GOT3 (cell line): ENCODE measurements at places on chromosomes 3 and 15.

GRCh38 chr3:186967686-186968085 is 37.4 kb downstream of the ST6GAL1 start:
- no peak for DNase-seq

GRCh38 chr3:107543666-107544065 is 20.9 kb downstream of the BBX start:
- no peak for DNase-seq

DNA sequence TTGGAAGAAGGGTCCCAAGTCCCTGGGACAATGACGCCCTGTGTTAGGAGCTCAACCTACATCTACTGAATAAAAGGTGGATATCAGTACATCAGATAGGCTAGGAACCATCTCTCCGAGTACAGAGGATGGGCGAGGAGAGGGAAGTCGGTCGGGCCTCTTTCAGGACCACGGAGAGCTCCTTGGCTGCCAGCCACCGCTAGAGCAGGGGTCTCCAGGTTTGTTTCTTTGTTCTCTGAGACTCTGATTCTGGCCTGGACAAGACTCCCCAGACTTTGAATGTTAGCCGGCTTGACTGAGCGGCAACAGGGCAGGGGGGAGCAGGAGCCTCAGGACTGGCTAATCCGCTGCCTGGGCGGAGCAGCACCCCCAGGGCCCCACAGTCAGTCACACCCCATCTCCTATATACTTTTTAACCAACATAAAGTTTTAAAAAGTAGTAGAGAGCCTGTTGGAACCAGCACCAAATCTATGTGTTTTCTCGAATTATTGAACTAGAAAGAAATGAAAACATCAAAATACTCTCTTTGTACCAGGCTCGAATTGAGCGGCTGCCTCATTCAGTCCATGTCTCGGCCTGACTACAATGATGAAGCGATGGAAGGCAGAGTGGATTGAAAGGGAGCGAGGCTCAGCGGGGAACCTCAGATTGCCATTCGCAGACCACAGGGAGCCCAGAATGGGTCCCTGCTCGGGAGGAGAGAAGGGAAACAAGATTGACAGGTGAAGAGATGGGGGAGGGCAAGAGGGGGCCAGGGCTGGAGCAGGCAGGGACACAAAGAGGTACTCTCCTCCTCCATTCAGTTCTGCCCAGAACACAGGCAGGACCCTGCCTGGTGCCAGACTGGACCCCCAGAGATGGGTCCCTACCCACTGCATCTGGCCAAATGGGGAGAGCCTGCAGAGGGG is 131.6 kb downstream of the TPRA1 start:
- no peak for DNase-seq

GRCh38 chr3:193982258-193982659 is 153.7 kb upstream of the HES1 start:
- peak; percentile 76 for DNase-seq

DNA sequence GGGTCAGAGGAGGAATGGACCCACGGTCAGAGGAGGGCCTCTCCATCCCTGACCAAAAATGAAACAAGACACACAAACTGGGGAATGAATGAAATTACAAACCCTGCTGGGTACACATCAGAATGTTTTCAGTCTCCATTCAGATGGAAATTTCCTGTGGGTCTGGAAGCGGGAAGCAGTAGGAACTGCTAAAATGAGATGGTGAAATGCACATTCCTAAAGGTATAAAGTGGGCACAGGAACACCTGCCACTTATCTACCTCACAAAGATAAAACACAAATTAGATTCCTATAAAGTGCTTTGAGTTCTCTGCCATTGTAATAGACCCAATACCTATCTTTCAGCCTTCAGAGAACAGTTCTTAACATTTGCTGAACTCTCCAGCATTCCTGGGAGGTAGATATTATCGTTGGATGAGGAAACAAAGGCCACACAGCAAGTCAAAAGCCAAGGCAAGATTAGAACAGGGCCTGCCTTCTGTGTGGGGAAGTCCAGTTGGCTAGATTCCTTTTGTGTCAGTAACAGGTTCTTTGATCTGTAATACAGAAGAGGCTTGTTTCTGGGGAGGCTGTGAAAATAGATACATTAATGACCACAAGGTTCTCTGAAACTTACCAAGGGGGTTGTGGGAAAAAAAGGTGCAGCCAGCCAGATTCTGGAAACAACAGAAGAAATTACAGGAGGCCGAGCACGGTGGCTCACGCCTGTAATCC is 98.4 kb downstream of the IGF2BP2 start:
- DNase-seq = no peak

GRCh38 chr3:61300006-61300380 is 48.7 kb upstream of the FHIT start:
- DNase-seq = no peak

DNA sequence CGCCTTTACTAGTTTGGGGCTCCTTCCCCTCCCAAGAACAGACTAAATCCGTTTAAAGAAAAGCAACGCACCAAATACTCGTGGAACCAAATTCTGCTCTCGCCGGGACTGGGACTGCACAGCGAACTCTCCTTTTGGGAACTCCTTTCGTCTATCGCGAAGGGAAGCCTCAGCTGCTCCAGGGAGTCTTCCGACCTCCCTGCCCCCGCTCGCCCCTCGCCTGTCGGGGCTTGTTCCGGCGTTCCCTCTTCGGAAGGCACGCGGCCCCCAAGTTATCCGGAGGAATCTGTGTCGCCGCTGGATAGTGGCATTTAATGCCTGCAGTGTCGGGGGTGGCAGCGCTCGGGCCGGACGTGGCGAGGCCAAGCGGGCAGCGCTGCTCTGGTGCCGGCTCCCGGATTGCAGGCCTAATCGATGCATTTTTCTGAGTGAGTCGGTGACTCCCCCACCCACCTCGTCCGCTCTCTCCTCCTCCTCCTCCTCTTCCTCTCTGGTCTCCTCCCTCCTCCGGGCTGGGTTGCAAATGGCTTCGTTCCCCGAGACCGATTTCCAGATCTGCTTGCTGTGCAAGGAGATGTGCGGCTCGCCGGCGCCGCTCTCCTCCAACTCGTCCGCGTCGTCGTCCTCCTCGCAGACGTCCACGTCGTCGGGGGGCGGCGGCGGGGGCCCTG is at the start of gene TRIM71:
TSS of gene TRIM71 (plus strand) at position 440 of the 671 bp plus-strand sequence. CDS start at position 524, 84 bp downstream.
- no peak for DNase-seq

DNA sequence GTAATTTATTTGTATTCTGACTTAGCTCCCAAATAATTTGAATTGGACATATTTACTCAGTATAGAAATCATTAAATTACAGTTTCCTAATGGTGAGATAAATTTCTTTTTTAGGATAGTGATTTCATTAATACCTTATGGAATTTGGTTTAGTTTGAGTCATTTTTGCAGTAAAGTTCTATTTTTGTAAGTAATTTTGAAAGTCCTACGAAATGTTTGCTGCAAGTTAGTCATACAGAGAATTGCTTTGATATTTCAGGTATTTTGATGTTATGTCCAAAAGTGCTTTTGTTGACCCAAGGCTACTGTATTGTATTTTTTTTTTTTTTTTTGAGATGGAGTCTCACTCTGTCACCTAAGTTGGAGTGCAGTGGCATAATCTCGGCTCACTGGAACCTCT is 41.7 kb downstream of the TCF12 start:
- DNase-seq = no peak

DNA sequence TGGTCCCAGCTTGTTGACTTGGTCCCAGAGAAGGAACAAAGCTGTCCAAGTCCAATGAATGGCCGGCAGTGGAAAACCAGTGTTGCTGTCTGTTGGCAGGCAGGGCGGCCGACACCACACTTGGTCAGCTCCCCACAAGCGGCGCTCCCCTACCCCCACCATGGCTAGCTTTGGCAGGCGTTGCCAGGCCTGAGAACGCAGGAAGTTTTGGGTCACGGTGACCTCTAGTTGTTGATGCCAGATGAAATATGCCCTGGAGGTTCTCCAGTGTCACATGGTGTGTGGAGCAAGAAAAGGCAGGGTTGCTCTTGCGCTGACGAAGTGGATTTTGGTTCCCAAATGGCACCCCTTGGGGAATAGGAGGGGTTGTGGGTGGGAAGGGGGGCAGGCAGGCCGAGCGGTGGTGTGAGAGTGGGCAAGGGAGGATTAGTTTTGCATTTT is 72.7 kb upstream of the TPRG1 start:
- DNase-seq = no peak

DNA sequence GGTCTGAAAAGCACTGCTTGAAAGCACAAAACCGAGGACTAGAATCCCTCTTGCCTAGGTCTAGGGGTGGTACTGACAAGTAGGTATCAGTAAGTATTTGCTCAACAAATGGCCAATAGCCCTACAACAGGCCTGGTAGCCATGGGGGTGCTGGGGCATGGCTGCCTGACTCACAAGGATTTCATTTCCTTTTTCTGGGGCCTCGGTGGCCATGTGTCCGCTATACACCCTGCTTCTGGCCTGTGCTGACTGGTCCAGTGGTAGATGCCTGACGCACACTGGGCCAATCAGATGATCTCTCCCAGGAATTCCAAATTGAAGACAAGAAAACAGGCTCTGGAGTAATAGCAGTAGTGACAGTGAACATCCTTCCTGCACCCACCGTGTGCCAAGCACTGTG is 29.4 kb downstream of the MELTF start:
- DNase-seq = no peak

- no peak for DNase-seq
These were observed 40.1 kb upstream of the PDCD6IP start for GRCh38 chr3:33758281-33758680.

GRCh38 chr3:51379746-51380455 is 5.2 kb upstream of the MANF start:
- DNase-seq = no peak

GRCh38 chr3:14369675-14370669 is 32.4 kb upstream of the SLC6A6 start:
- DNase-seq = no peak

DNA sequence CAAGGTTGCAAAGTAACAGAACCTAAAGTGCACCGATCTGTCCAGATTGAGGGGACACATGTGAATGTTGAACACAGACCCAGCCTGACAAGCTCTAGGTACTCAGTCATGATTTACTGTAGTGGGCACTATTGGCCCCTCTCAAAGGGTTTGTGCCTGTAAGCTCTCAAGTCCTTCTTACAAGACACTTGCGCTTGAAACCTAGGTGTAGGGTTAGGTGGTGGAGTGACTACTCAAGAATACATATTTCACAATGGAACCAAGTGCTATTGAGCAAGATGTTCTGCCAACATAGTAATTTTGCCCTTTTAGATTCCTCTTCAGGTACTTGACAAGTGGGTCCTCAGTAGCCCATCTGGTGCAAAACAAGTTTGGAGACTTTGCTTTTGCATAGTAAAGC is 169.9 kb downstream of the AKAP13 start:
- no peak for DNase-seq

DNA sequence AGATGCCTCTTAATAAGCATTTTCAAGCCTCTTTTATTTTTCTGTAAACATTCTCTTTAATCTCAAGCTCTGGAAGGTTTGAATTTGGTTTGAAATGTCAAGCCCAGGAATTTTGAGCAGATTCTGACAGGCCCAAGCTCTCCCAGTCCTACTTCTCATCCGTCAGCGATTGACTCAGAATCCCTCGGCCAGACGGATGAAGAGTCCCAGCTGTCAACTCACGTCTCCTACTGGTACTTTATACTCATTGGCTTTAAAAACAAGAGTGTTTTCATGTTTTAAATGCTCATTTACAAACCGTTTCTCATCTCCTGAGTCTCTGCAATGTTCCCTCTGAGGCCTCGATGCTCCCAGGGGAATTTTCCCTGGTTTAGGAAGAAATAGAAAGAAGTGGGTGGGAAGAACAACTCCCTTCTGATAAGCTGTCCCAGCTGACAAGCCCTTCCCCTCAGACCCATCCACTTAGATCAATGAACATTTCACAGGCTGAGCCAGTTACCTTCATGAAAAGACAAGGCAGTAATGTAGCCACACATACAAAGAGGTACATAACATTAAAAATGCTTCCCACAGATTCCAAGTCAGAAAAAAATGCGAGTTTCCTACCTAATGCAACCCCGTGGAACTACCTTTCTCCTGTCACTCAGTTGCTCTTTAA is 478.2 kb upstream of the DPH6 start:
- no peak for DNase-seq

DNA sequence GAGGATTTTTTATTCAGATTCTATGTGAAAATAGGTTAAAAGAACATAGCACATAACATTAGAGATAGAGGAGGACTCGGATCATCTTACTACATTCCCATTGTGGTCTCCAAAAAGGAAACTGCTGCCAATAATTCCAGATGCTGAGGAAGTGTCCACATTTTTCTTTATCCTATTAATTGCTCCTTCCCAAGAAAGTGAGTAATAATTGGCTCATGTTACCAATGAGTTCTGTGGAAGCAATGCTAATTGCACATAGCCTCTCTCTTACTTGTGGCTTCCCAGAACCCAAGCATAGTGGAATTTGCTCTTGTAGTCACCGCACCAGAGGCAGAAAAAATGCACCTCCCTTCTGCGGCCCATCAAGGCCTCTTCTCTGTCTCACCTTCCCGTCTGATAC is 208.4 kb downstream of the PLOD2 start:
- no peak for DNase-seq

GRCh38 chr15:85763673-85764633 is 30.8 kb downstream of the KLHL25 start:
- DNase-seq = no peak

- DNase-seq = no peak
These were observed 61.5 kb upstream of the FNDC3B start for GRCh38 chr3:171977860-171978259.

GRCh38 chr3:150306083-150306482 is 102.0 kb upstream of the TSC22D2 start:
- DNase-seq = no peak

GRCh38 chr15:74235962-74236361 is at the start of gene CCDC33:
TSS of gene CCDC33 (plus strand) at chr15:74236326. CDS start at chr15:74236720, 394 bp downstream.
- DNase-seq = no peak

- DNase-seq = no peak
These were observed 92.9 kb downstream of the MCTP2 start for GRCh38 chr15:94324117-94324826.

- no peak for DNase-seq
These were observed 39.6 kb downstream of the ACAP2 start for GRCh38 chr3:195403244-195403643.

DNA sequence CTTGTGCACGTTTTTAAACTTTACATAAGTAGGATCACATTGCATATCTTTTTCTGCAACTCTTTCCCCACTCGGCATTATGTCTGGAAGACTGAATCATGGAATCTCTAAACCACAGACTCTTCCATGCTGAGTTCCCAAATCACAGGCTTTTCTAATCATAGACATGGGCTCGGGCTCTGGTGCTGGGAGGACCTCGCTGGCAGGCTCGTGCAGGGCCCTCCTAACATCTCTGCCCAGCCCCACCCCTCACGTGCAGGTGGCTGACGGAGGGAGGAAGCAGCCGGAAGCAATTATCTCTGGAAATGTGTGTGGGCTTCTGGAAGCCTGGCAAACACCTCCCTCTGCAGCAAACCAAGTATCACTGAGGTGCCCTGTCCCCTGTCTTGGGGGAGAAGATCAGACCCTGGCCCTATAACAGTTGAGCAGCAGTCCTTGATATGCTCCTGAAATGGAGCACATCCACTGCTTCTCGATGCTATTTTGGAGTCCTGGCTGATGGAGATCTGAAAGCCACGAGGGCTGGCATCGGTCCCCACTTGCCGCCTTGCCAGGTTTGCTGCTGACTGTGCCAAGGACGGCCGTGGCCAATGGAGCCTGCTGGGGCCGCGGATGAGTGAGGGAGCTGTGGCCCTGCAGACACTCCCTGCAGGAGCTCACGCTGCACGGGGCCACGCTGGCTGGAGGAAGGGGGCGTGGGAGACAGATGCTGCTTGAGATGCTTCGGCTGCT is 4.4 kb upstream of the IQSEC1 start:
- no peak for DNase-seq

GRCh38 chr3:25576831-25577454 is 87.8 kb downstream of the TOP2B start:
- DNase-seq = no peak

GRCh38 chr3:126782536-126782935 is 78.5 kb downstream of the CHCHD6 start:
- no peak for DNase-seq
